EL (cell line): ENCODE measurements at places on chromosomes 1 and 21.

- DNase-seq: peak; percentile 11
Observed at GRCh38 chr1:7885513-7886404, 32.9 kb upstream of the UTS2 start.

DNA sequence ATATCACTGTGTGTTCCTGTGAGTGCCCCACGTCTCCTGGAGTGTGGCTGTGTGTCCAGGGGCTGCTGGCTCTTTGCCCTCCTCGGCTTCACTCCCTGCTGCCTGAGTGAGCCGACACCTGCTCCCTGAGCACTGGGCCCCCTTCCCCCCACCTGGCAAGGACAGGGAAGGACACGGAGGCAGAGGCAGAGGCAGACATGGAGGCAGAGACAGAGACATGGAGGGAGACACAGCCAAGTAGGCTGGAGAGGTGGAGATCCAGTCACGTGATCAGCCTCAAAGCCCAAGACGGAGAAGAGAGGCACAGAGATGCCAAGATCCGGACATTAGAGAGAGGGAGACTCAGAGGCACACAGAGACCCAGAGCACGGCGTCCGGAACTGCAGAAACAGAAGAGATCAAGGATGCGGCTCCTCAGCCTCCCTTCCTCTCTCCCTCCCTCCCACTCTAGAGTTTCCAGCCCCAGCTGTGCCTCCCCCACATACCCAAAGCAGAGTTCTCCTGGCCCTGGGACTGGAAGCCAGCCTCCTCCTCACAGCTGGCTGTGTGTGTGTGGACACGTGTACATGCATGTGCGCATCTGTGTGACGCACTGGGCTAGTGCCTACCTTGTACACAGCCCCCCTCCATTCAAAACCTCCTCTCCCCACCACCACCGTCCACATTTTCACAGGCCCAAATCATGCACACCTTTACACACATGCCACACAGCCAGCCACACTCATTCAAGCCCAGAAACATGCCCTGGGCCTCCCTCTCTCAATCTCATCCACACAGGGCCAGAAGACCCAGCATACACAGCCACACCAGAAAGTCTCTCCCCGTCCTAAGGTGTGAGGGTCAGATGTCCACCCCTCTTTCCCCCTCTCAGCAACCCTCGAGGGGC, 39.1 kb upstream of the WASF2 start:
- peak; percentile 46 for DNase-seq

- peak; percentile 69 for DNase-seq
Observed at GRCh38 chr1:183273300-183273699, 87.2 kb downstream of the LAMC2 start.

DNA sequence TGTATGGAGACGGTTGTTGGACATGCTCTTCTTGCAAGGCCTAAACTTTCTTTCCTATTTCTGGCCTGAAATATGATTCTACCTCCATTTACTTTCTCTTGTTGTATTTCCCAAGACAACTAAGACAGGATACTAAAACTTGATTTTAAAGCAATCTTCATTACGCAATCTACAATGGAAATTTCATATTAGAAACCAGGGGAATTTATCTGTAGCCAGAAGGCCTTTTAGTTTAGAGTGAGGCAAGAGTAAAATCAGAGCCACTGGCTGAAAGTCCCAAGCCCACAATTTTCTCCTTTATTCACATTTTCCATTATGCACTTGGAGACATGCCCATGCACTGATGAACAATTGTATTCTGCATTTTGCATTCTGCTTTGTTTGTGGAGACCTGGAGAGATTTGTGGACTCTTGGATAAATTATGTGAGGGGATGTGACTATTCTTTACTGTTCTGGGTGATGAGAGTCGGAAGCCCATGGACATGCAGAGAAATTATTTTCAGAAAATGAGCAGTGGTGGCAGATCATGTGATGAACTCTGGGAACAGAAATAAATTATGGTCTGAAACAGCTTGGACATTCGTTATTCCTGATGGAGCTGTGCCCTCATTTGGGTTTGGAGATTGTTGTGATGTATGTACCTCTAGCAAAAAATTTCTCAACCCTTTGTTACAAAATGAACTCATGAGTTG, 336.8 kb downstream of the SEC16B start:
- DNase-seq: no peak

GRCh38 chr21:15241997-15242736, 177.4 kb upstream of the NRIP1 start:
- DNase-seq: no peak

DNA sequence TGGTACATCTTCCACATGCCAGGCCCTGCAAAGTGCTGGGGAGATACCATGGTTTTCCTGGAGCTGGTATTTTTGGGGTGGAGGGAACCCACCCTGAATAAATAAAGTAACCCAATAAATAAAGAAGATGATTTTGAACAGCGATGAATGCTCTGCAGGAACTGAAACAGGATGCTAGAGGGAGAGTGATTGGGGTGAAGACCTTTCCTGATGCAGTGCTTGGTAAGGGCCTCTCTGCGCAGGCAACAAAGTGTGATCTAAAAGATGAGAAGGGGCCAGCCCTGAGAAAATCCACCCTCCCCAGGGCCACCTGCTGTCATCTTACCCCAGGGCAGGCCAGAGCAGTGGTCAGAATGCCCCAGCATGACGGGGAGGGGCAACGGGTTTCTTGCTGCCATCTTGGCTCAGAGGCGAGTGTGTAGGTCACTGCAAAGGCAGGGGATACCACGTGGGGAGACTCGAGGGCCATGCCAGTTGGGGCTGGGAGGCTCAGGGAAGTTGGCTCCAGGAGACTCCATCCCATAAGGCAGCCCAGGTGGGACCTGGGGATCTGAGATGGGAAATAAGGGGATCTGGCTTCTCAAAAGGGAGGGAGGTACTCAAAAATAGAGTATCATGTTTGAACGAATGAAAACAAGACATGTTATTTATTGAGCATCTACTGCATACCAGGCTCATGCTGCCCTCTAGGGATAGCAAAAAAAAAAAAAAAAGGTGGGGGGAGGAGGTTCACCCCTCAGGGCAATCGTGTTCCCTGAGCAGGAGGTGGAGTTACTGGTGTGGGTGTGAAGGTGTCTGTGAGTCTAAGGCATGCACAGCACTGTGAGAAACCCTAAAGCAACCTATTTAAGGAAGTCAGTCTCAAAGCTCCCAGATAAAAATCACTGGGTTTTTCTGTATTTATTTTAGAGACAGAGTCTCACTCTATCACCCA, 2.8 kb downstream of the SRARP start:
- DNase-seq: peak; percentile 45

DNA sequence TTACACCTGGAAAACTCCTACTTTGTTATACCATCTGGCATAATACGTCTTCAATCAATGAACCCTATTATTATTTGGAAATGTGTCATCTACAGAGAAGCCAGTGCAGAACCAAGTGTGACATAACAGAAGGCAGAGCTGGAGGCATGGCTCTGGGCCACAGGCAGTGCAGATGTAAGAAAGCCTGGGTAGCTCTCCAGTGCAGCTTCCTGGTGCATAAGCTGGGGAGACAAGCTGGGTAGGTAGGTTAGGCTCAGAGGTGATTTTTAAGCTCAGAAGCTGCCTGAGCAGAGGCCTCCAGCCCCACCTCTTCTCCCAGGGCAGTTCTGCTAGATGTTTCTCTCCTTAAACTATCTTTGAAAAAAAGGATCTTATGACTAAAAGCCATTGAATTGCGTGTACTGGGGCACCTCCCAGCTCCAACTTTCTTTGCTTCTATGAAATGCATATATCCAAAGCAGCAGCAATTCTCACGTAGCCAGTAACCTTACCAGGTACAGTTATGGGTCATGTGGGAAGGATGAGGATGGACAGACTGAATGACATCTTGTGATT, 30.7 kb downstream of the AKNAD1 start:
- no peak for DNase-seq

GRCh38 chr1:34684266-34684665, 70.6 kb upstream of the GJB5 start:
- DNase-seq: no peak

DNA sequence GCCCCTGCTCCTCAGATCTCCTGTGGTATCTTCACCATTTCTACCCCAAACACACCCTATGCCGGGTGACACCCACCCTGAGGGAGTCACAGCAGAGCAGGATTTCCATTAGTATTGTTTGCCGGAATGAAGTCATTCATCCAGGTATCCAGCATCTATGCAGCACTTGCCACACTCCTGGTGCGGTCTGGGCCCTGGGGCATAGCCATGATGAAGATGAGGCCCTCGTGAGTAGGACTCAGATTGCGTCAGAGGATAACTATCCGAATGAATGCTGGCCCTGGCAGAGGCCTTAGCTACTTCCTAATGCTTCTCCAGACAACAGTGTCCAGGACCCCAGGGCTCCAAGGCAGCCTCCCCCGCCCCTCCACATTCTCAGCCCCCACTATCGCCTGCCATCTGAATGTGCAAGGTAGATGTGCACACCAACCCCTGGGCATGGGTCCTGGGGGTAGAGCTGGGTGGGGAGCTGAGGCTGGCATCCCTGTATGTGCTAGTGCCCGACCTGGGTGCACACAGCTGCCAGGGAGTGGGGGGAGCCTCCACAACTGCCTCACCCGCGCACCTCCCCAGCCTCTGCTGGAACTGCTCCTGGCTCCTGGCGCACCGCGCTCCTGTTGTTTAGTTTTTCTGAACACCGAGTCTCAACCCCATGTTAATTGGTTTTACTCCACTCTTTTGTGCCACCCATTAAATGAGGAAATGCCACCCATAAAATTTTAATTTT, 25.5 kb upstream of the ZC3H12A start:
- DNase-seq: peak; percentile 74

GRCh38 chr1:210418863-210419650, 90.4 kb downstream of the HHAT start:
- no peak for DNase-seq

DNA sequence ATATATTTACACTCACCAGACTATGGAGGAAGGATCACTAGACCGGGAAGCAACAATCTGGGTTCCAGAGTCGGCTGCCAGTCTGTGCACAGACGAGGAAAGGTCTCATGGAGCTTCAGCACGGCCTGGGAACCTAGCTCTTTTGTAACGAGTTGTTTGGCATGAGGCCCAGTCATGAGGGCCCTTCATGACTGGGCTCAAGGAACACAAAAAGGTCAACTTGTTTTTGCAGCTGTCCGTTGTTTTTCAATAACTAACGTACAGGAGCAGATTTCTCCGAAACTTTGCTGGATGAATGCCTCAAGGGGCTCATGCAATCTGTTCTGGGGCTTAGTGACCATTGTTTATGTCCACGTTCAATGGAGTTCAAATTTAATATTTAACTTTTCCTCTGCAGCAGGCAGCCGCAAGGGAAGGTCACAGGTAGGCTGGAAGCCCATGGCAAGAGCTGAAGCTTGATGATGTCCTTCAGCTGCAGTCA, 5.9 kb upstream of the STUM start:
- no peak for DNase-seq

DNA sequence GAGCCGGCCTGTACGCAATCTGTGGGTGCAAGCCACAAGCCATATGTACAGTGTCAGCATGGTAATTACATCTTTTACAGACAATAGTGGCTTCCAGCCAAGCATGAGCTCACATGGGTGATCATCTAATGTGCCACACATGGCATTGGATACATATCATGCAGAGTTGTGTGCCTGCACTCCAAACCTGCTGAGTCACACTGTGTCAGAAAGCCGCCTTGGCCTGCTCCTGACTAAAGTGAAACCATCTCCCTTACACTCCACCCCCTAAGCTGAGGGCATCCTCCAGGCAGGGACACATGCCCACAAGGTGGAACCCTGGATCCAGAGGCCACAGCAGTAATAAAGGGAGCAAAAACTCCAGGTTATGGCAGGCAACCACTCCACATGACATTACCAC, 72.5 kb downstream of the KCNT2 start:
- peak; percentile 44 for DNase-seq

DNA sequence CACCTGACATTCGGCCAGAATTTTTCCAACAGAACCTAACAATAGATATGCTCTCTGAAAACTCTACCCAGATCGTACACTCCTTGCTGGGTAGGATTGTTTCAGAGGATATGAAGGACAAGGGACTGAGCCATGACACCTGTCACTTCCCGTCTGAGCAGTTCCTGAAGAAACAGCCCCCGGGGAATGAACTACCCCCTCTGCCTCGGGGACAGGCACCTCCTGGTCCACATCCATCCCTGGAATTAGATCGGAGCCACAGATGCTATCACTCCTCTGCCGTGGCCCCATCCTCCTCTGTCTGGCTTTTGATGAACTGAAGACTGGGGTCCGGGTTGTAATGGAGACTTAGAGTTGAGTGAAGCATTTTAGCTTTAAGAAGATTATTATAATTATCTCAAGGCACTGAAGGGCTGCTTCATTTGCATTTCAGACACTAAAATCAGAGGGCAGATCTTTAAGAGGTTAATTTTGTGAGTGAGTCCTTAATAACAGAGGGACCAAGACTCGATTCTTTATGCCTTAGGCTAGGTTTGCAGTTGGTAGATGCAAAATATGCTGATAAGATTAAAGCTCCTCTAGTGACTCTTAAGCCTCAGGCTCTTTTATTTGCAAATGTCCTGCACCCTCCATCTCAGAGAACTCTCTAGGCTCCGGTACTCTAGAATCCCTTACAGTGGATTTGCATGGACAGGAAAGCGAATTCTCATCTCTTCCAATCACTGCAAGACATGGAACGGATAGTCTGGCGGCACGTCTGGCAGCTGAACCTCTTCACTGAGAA, 333.8 kb downstream of the KIF26B start:
- no peak for DNase-seq

- DNase-seq: peak; percentile 78
Observed at GRCh38 chr1:180515857-180516388, 13.5 kb upstream of the ACBD6 start.

DNA sequence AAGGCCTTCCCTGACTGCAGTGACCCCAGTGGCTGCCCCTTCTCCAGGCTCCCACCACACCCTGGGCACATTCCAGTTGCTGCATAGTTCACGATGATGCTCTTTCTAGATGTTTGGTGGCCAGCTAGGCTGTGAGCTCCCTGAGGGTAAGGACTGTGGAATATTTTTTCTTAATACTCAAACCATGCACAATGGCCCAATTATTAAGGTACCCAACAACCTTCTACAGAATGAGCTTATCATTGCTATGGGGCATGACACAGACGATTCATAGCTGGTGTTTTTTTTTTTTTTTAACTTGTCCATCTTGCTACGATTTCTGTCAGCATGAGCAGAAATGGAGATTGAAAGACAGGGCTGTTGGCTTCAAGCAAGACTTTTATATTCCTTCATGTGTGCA, 68.9 kb upstream of the CLDN14 start:
- DNase-seq: no peak

GRCh38 chr1:168468042-168468809, 75.6 kb downstream of the XCL2 start:
- peak; percentile 74 for DNase-seq

DNA sequence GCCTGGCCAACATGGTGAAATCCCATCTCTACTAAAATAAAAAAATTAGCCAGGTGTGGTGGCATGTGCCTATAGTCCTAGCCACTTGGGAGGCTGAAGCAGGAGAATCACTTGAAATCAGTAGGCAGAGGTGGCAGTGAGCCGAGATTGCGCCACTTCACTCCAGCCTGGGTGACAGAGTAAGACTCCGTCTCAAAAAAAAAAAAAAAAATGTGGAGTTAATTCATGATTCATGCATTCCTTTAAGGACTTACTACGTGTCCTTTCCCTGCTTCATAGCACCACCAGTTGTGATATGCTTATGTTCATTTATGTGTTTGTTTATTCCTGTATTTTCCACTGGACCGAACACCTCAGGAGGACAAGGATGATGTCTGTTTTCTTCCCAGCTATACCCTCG, 12.7 kb upstream of the PRELP start:
- DNase-seq: peak; percentile 84
